ENCODE measurements at places on chromosomes 13 and 19.

- H3K4me1 ChIP-seq: peaks cover 18% of the 10 kb centered on the region
- H3K27me3 ChIP-seq: no peaks in the 10 kb centered on the region
- no peak overlapping the region for H3K4me3 ChIP-seq
- no peaks in the 10 kb centered on the region for H3K36me3 ChIP-seq
These were observed 10.4 kb downstream of the SMARCA4 start for GRCh38 chr19:10971107-10971726.

DNA sequence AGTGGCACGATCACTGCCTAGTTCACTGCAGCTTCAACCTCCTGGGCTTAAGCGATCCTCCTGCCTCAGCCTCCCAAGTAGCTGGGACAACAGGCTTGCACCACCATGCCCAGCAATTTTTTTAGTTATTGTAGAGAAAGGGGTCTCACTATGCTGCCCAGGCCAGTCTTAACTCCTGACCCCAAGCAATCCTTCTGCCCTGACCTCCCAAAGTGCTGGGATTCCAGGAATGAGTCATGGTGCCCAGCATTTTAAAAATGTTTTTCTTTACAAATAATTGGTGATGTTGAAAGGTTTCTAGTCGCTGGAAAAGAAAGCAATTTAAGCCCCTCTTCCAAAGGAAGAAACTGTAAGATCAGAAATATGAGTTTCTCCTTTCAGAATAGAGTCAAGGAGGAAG is 19.4 kb downstream of the DYRK1B start:
- DNase-seq: no peak
- H3K4me3 ChIP-seq: no peak overlapping the region
- no peaks in the 10 kb centered on the region for H3K36me3 ChIP-seq
- H3K27ac ChIP-seq: no peak overlapping the region

- H3K4me3 ChIP-seq: no peak overlapping the region
- H3K27me3 ChIP-seq: peaks cover 3% of the 10 kb centered on the region
- no peaks in the 10 kb centered on the region for H3K36me3 ChIP-seq
These were observed 397.8 kb upstream of the ZNF507 start for GRCh38 chr19:31947436-31948115.

DNA sequence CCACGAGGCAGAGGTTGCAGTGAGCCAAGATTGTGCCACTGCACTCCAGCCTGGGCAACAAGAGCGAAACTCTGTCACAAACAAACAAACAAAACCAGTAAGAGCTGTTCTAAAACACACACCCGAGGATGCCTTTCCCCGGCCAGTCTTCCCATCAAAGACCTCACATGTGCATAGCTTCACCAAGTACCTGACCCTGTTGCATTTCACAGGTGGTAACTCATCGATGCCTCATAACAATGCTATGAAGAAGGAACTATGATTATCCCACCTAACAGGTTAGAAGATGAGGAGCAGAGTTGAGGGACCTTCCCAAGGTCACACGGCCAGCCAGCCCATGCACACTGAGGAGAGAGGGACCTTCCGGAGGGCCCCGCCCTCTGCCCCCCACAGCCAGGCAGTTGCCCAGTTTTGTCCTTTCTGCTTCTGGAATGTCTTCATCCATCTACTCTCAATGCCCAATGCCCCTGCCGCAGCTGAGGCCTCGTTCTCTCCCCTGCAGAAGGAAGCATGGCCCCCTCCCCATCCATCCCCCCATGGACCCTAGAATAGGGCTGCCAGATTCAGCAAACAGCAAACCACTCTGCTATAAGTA is 16.8 kb upstream of the LENG8 start:
- H3K4me1 ChIP-seq: peaks cover 17% of the 10 kb centered on the region
- no peak overlapping the region for H3K27ac ChIP-seq
- DNase-seq: no peak
- H3K27me3 ChIP-seq: peaks cover 16% of the 10 kb centered on the region

DNA sequence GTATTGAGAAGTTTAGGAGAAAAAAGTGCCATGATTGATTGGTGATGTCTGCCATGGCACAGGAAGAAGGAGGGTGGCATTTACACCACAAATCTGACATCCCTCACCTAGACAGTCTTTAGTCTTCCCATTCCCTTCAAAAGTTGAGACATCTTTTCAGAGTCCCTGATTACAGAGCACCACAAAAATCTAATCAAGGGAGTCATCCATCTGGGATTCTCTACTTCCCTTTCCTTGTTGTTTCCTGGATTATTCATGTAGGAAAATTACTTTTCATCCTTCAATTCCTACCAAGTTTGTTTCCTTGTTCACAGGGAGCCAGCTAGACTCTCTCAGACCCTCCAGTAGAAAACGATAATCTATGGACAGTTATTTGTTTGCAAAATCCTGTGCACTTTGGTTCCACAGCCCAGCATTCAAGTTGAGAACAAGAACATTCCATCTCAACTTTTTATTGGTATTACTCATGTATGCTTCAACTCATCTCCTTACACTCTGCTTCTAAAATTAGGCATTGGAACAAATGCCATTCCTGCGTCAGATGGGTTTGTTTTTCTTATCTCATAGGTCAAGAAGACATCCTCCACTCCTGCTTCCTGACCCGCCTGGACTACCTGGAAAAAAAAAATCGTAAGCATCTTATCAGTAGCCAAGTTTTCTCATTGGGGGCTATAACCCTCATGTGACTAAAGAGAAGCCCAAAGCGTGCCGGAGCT is 259.9 kb downstream of the FOXO1 start:
- no peak overlapping the region for H3K27ac ChIP-seq
- no peaks in the 10 kb centered on the region for H3K27me3 ChIP-seq
- no peak overlapping the region for H3K4me3 ChIP-seq
- DNase-seq: no peak
- H3K4me1 ChIP-seq: peaks cover 11% of the 10 kb centered on the region

DNA sequence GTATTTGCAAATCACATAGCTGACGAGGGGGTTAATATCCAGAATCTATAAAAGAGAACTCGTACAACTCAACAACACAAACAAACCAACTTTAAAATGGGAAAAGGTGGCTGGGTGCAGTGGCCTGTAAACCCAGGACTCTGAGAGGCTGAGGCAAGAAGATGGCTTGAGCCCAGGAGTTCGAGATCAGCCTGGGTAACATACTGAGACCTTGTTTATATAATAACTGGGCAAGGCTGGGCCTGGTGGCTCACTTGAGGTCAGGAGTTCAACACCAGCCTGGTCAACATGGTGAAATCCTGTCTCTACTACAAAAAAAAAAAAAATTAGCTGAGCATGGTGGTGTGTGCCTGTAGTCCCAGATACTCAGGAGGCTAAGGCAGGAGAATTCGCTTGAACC is 21.8 kb upstream of the TM6SF2 start:
- H3K36me3 ChIP-seq: peaks cover 51% of the 10 kb centered on the region
- no peak for DNase-seq
- H3K27me3 ChIP-seq: no peaks in the 10 kb centered on the region
- no peak overlapping the region for H3K4me3 ChIP-seq
- no peak overlapping the region for H3K27ac ChIP-seq

DNA sequence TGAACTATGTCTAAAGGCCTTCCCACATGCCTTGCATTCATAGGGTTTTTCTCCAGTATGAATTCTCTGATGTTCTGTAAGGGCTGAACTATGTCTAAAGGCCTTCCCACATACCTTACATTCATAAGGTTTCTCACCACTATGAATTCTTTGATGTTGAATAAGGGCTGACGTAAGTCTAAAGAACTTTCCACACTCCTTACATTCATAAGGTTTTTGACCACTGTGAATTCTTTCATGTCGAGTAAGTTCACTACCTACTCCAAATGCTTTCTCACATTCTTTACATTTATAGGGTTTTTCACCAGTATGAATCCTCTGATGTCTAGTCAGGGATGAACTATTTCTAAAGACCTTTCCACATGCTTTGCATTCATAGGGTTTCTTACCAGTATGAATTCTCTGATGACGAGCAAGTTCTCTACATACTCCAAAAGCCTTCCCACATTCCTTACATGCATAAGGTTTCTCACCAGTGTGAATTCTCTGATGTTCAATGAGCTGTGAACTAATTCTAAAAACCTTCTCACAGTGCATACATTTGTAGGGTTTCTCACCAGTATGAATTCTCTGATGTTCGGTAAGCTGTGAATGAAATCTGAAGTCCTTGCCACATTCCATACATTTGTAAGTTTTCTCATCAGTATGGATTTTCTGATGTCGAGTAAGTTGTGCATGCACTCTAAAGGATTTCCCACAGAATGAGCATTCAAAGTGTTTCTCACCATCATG is 19.1 kb upstream of the ZNF260 start:
- H3K27ac ChIP-seq: no peak overlapping the region
- H3K4me3 ChIP-seq: no peak overlapping the region
- no peaks in the 10 kb centered on the region for H3K27me3 ChIP-seq
- H3K4me1 ChIP-seq: no peaks in the 10 kb centered on the region
- DNase-seq: peak; percentile 29

DNA sequence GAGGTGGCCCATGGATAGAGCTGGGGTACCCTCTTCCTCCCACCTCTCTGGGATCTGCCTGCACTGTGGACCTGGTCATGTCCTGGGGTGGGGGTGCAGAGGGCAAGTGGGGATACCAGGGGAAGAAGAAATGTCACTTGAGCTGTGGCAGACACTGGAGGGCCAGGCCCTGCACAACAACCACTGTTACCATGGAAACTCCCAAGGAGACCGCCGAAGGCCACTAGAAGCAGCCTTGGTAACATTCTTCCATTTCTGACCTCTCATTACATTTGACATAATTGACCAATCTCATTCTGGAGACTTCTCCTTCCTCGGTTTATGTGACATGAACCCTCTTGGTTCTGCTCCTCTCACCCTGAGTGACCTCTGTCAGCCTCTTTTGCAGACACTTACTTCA is 179.9 kb upstream of the SERP2 start:
- H3K4me3 ChIP-seq: no peak overlapping the region
- H3K36me3 ChIP-seq: no peaks in the 10 kb centered on the region
- no peak overlapping the region for H3K27ac ChIP-seq
- DNase-seq: no peak
- peaks cover 10% of the 10 kb centered on the region for H3K4me1 ChIP-seq
- H3K27me3 ChIP-seq: no peaks in the 10 kb centered on the region

GRCh38 chr13:106533943-106534638 is 1.4 kb downstream of the EFNB2 start:
- no peaks in the 10 kb centered on the region for H3K36me3 ChIP-seq
- H3K4me3 ChIP-seq: peak overlapping the region; percentile 79
- peaks cover 17% of the 10 kb centered on the region for H3K4me1 ChIP-seq
- no peaks in the 10 kb centered on the region for H3K27me3 ChIP-seq
- peak; percentile 80 for DNase-seq

DNA sequence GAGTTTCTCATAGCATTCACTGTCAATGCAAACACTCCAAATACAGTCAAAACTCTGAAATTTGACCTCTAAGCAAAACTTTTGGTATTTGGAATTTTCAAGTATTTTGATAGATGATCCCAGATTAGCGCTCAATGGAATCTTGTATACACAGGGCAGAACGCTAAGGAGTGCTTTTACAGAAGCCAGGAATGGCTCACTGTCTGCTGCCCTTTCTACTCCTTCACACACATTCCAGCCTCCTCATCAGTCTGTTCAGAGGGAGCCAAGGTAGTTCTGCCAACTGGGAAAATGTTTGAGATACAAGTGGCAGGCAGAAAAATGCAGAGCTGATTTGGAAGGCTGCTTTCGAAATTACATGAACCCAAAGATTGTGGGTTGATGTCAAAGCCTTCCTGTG is 4.4 kb upstream of the STARD13 start:
- no peaks in the 10 kb centered on the region for H3K27me3 ChIP-seq
- no peak for DNase-seq
- H3K27ac ChIP-seq: no peak overlapping the region
- peaks cover 6% of the 10 kb centered on the region for H3K4me1 ChIP-seq
- H3K4me3 ChIP-seq: no peak overlapping the region

DNA sequence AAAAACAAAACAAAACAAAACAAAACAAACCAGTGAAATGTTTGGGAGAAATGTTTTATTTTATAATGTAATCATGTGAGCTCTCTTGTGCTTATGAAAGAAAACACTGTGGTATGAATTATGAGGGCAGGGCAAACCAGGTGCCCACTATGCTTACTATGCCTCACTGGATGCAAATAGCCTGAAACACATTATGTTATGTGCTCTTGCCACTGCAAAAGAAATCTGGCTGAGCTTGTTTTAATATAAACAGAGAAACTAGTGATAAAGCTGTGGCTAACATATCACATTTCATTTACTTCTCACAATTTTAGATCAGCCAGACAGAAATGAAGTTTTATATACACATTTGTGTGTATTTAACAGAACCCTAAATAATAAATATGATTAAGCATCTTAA is 8.7 kb upstream of the NBEA start:
- H3K27me3 ChIP-seq: peaks cover 4% of the 10 kb centered on the region
- no peaks in the 10 kb centered on the region for H3K36me3 ChIP-seq
- H3K27ac ChIP-seq: no peak overlapping the region
- H3K4me1 ChIP-seq: no peaks in the 10 kb centered on the region
- H3K4me3 ChIP-seq: no peak overlapping the region
- DNase-seq: no peak

- no peak for DNase-seq
- H3K4me1 ChIP-seq: no peaks in the 10 kb centered on the region
These were observed 6.2 kb downstream of the MRPS31 start for GRCh38 chr13:40764587-40765403.

GRCh38 chr19:13817018-13817614 is 21.9 kb downstream of the ZSWIM4 start:
- H3K27me3 ChIP-seq: no peaks in the 10 kb centered on the region
- peak overlapping the region; percentile 96 for H3K27ac ChIP-seq
- H3K4me3 ChIP-seq: peak overlapping the region; percentile 69
- H3K4me1 ChIP-seq: peaks cover 14% of the 10 kb centered on the region
- DNase-seq: peak; percentile 98

GRCh38 chr19:8413629-8413995 is 507 bp downstream of the MARCHF2 start:
- H3K36me3 ChIP-seq: no peaks in the 10 kb centered on the region
- no peak overlapping the region for H3K27ac ChIP-seq
- H3K4me1 ChIP-seq: peaks cover 5% of the 10 kb centered on the region
- no peaks in the 10 kb centered on the region for H3K27me3 ChIP-seq

DNA sequence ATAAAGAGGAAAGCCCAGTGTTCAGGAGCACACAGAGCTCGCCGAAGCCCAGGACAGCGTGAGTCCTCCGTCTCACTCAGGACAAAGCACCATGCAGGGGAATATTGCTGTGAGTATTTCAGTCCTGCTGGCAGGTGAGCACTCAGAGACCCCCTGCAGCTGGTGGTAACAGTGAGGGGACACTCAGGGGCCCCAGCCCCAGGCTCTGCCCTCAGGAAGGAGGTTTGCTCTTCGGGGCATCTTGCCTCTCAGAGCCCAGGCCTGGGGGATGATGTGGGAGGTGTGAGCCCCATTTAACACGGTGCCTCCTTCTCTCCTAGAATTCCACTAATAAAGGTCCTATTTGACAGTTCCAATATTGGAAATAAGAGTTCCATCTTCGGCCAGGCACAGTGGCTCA is 14.8 kb downstream of the LILRA1 start:
- no peaks in the 10 kb centered on the region for H3K36me3 ChIP-seq
- no peaks in the 10 kb centered on the region for H3K27me3 ChIP-seq
- no peak overlapping the region for H3K27ac ChIP-seq
- DNase-seq: no peak
- no peak overlapping the region for H3K4me3 ChIP-seq

- H3K27me3 ChIP-seq: no peaks in the 10 kb centered on the region
- DNase-seq: no peak
- H3K4me1 ChIP-seq: no peaks in the 10 kb centered on the region
- H3K36me3 ChIP-seq: peaks cover under 1% of the 10 kb centered on the region
- H3K27ac ChIP-seq: peak overlapping the region; percentile 30
These were observed 276 bp downstream of the ALG11 start for GRCh38 chr13:52012512-52012836.

- H3K27ac ChIP-seq: no peak overlapping the region
- no peaks in the 10 kb centered on the region for H3K36me3 ChIP-seq
- no peaks in the 10 kb centered on the region for H3K27me3 ChIP-seq
- no peak for DNase-seq
- H3K4me1 ChIP-seq: no peaks in the 10 kb centered on the region
- no peak overlapping the region for H3K4me3 ChIP-seq
These were observed 24.7 kb upstream of the USPL1 start for GRCh38 chr13:30593001-30593400.
